ENCODE measurements at places on chromosomes 4 and X.
A peak's percentile ranks its signal among the peaks of the same experiment; 100 is the strongest.

DNA sequence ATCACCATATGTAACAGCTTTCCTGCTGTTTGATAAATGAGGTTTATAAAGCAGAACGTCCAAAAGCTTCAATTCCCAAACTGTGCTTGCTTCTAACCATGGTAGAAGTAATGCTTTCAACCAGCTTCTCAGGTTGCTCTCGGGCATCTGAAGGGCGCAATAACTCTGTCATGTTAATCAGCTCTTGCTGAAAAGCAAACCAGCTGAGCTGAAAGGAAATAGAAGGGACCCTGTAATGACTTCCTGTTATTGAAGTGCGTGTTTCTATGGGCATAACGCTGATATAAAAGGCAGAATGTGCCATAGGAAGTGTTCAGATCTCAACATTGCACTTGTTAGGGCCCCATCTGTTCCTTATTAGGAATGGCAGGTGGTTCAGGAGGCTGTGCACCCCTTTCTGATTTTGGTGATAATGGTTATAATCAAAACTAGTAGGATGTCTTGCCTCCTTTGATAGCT, 21.2 kb downstream of the HERC3 start:
- DNase-seq = no peak

DNA sequence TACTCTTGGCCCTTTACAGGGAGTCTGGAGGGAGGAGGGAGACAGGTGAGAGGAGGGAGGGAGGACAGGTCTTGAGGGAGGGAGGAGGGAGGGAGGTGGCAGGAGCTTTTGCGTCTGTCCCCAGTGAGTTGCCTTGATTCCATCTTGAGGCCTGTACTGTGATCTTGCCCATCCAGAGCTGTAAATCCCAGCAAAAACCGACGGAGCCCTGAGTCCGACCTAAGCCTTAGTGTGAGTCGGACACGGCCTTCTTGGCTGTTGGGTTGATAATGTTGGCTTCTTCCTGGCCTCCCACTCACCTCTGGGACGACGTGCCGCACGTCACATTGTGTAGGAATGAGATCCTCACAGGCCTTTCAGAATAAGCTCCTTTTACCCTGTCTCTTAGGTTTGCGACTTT, 72.5 kb downstream of the RGS12 start:
- no peak for DNase-seq

- DNase-seq = no peak
These were observed 42.9 kb downstream of the DCTD start for GRCh38 chr4:182874304-182874751.

GRCh38 chr4:83320548-83320947, 14.1 kb downstream of the HPSE start:
- DNase-seq = no peak

GRCh38 chr4:168151327-168151726, 59.0 kb downstream of the ANXA10 start:
- DNase-seq = no peak

- peak; percentile 35 for DNase-seq
These were observed 143.6 kb downstream of the TMEM164 start for GRCh38 chrX:110146521-110146920.

Measured in Caco-2 (cell line).